ELR (cell line): ENCODE measurements at places on chromosomes 1 and 21.

- no peak for DNase-seq
Observed at GRCh38 chr1:119541389-119541788, 34.4 kb downstream of the HSD3B1 start.

DNA sequence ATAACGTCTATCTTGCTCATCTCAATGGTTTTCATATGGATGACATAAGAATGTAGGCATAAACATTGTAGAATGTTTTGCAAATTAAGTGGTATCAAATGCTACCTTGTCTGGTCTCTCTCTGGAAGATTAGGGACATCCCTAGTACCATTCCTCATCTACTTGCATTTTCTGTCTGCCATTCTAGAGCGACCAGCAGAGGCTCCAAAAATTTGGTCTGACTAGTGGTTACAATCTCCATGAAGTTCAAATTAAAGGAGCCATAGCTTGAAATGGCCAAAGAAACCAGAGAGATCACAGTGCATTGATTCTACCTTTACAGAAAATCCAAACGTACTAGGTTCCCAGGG lies 1.1 kb downstream of the CD84 start:
- DNase-seq = no peak

GRCh38 chr1:159867664-159868026 lies 5.2 kb upstream of the VSIG8 start:
- no peak for DNase-seq

DNA sequence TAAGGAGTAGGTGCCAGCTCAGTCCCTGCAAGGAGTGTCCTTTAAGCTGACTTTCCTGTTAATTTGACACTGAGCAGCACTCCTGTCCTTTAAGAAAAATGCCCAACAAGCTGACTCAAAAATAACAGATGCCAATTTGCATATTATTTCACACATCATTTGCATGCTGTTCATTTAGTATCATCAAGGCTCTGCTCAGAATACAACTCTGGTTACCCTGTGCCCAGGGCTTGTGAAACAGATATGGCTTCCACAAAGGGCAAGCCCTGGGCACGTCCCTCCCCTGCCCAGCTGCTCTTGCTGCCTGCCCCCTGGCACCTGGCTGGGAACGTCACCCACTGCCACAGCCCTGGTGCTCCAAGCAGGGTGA lies 10.3 kb downstream of the KCNN3 start:
- no peak for DNase-seq

DNA sequence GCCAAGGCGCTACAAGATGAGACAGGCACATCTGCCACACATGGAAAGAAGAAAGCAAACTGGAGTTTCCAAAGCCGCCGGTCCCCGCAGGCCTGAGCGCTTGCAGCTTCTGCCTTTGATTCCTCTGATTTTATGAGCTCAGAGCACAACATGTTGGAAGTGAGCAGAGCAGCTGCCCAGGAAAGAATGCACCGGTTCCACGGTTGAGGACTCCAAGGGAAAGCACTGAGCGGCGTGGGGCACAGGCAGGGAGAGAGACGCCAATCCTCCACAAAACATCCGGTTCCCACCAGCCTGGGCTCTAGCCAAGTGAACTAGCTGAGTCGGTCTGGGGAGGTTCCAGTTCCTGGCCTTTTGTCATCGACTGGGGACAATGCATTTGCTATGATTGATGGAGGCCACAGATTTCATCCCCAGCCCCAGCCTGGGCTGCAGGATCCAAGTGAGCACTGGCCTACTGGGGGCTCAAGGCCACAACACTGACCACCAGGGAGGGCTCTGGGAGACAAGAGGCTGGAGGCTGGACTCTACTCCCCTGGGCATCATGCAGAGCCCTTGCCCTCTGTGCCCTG lies 253.1 kb upstream of the IRF2BP2 start:
- DNase-seq = peak; percentile 60

DNA sequence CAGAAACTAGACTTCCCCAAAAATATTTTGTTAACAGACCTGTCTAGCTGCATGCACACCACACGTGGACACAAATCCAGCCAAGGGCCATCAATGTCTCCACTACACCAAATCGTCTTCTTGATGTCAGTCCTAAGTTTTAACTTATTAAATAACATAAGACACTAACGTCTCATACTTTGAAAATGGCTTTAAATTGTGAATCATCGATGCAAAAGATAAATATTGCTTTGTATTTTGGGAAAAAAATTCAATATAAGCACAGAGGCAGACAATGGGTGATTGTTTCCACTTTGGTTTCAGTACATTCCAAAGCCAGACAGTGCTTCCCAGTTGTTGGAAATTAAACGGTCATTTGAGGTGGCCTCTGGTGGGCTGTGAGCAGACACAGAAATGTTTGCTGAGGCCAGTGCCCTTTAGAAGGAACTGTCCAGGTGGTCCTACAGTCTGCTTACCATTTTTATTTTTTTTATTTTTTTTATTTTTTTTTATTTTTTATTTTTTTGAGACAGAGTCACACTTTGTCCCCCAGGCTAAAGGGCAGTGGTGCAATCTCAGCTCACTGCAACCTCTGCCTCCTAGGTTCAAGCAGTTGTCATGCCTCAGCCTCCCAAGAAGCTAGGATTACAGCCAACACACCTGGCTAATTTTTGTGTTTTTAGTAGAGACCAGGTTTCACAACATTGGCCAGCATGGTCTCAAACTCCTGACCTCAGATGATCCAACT lies 1.8 kb upstream of the KIAA2013 start:
- peak; percentile 67 for DNase-seq

- no peak for DNase-seq
Observed at GRCh38 chr21:46250146-46250725, 21.7 kb upstream of the LSS start.

GRCh38 chr1:185581020-185581419 lies 153.2 kb upstream of the HMCN1 start:
- DNase-seq = no peak

DNA sequence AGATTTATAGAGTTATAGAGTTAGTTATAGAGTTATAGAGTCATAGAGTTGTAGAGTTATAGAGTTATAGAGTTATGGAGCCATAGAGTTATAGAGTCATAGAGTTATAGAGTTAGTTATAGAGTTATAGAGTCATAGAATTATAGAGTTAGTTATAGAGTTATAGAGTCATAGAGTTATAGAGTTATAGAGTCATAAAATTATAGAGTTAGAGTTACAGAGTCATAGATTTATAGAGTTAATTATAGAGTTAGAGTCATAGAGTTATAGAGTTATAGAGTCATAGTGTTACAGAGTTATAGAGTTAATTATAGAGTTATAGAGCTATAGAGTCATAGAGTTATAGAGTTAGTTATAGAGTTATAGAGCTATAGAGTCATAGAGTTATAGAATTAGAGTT lies 32.1 kb downstream of the UBASH3A start:
- DNase-seq = no peak

DNA sequence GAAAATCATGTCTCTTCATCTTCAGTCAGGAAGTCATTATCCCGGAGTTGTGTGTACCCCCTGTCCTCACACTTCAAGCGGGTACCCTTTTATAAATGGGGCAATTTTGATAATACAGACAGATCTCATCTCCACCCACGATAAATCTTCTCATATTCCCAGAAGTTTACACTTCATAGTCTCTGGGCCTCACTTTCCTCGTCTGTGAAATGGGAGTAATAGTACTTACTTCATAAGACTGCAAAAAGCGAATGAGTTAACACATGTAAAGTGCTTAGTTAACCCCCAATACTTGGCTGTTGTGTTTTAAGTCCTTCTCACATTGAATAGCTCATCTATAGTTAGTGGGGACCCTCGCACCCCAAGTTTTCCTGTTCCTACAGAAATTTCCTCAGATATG lies 820 bp downstream of the NUP210L start:
- DNase-seq = no peak

GRCh38 chr1:17400725-17401341 lies 28.8 kb downstream of the PADI6 start:
- DNase-seq = no peak

GRCh38 chr1:197181982-197182381 lies 35.5 kb upstream of the ASPM start:
- no peak for DNase-seq

DNA sequence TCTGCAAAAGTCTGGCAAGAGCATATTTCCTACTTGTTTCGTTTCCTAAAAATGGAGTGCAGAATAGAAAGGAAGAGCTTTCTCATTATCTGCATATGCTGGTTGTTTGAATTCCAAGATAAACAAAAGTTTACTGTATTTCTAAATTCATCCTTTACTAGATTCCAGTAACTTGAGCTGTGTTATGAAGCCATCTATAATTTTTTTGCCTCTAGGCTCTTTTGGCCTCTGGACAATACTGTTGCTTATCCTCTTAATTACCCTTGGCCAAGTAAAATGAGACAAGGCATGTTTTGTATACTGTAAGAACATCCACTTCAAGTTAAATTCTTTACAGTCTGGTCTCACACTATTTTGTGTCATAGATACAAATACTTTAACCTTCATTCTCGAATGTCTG lies 45.6 kb upstream of the HFM1 start:
- DNase-seq = no peak

DNA sequence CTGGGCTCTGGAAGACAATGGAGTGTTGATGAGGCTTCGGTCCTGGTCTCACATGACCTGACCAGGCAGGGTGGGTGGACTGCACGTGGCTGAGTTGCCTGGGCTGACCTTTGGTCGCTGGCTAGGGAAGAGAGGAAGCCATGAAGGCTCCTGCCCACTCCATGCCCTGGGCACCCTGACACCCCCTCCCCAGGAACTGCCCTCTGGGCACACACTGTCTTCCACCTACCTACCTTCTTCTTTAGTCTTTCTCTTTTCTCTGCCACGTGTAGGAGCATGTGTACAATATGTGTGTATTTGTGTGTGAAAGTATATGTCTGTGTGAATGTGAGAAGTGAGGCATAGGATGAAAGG lies 15.1 kb downstream of the POU3F1 start:
- DNase-seq = no peak

GRCh38 chr1:202237052-202237451 lies 43.5 kb downstream of the LGR6 start:
- peak; percentile 67 for DNase-seq

DNA sequence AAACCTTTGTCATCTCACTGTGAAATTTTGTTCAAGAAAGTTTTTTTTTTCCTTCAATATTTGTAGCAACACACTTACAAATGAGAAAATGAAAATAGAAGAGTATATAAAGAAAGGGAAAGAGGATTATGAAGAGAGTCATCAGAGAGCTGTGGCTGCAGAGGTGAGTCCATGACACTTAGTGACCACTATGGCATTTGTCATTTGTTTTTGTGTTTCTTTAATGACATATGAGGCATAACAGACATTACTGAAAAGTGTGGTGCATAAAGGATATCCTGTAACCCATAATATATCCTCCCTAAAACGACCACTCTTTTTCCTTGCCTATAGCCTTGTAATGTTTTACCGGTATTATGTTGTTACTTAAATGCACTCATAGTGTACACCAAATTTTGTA lies 80.2 kb downstream of the VPS26C start:
- DNase-seq = no peak

DNA sequence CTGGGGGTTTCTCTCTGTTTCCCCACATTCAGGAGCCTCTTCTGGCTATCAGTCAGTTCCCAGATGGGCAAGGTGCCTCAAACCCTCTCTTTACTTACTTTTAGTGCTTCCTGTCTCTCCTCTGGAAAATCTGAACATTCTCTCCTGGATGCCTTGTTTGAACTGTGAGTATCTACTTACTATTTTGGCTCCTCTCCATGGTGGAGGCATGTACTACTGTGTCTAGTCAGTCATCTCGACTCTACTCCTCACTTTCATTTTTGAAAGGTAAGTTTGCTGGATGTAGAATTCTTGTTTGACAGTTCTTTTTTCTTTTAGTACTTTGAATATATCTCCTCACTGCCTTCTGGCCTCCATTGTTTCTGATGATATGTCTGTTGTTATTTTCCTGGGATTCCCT lies 70.9 kb upstream of the FAM78B start:
- DNase-seq = no peak
